ENCODE measurements at places on chromosomes 6 and 20.
A peak's percentile ranks its signal among the peaks of the same experiment; 100 is the strongest.

DNA sequence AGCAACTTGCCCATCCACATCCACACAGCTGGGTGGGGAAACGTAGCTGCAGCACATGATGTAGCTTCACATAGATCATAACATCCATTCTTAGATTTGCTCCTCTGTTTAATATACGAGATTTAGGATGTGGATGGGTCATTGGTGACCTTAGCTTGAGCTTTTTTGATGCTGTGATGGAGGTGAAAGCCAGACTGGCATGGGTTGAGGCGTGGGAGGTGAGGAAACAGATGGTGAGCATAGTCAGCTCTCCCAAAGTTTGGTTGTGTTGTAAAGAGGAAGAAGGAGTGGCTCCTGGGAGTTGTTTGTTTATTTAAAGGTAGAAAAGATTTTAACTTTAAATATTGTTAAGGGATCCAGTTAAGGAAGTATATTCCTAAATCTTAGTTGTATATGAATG is 5.3 kb downstream of the ARFGEF2 start:
- DNase-seq = no peak

GRCh38 chr6:137728386-137729349 is 138.4 kb upstream of the TNFAIP3 start:
- no peak for DNase-seq

DNA sequence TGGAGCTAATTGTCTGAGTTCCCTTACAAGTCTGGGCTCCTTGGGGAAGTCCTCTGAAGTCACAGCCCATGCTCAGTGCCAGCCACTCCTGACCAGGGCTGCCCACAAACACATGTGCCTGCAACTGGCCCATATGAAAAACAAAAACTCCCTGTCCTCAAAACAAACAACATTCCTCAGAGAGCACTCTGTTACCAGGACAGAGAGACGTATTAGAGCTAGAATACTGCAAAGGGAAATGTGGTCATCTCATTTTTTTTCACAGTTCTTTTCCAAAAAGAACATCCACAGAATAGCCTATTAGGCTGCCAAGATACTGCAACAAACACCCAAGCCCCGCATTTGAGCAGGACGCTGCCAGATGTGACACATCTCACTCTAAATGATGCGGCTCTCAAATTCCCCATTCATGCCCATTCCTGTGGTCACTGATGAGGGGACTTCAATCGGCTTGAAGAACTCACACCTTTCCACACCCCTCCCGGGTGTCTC is 71.1 kb downstream of the SLC22A23 start:
- DNase-seq = no peak

DNA sequence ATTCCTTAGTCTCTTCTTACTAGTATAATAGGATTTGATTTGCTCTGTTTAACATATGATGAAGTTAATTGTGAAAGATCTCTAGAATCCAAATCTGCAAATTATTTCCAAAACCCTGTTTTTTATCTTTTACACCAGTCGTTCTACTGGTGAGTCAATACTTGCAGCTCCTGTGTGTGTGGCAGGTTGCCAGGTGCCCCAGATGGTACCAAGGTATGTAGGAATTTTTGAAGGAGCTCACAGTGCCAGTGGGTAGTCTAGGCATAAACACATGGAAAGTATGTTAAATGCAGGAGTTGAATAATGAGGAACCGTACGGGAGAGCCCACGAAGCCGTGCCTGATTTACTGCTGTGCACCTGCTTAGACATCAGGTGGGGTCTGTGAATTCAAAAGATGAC is 192.2 kb downstream of the FARS2 start:
- peak; percentile 48 for DNase-seq

DNA sequence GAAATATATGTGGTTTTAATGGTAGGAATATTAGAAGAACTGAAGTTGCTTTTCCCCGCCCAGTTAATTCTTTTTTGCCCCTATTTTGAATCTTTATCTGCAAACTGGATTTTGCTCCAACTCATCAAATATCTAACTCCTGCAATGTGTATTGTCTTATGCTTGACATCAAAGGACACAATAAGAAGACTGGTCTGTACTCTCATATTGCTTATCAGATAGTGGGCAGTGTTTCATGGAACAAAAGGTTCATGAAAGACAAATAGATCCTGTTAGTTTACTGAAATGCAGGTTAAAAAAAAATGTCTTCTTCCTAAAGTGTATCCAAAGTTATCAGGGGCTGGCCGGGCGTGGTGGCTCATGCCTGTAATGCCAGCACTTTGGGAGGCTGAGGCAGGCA is 27.7 kb upstream of the GTF3C6 start:
- no peak for DNase-seq

DNA sequence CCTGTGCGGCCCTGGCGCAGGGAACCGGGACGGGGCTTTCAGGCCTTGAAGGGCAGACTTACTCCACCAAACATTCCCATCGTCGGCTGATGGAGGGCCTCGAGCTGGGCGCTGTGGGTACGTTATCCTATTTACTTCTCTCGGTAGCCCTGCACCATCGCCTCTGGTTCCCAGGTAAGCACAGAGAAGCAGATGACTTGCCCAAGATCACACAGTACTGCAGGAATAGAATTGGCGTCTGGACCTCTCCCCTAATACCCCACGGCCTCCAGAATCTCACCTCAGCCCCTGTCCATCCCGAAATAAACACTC is 46.4 kb downstream of the PDYN start:
- no peak for DNase-seq

DNA sequence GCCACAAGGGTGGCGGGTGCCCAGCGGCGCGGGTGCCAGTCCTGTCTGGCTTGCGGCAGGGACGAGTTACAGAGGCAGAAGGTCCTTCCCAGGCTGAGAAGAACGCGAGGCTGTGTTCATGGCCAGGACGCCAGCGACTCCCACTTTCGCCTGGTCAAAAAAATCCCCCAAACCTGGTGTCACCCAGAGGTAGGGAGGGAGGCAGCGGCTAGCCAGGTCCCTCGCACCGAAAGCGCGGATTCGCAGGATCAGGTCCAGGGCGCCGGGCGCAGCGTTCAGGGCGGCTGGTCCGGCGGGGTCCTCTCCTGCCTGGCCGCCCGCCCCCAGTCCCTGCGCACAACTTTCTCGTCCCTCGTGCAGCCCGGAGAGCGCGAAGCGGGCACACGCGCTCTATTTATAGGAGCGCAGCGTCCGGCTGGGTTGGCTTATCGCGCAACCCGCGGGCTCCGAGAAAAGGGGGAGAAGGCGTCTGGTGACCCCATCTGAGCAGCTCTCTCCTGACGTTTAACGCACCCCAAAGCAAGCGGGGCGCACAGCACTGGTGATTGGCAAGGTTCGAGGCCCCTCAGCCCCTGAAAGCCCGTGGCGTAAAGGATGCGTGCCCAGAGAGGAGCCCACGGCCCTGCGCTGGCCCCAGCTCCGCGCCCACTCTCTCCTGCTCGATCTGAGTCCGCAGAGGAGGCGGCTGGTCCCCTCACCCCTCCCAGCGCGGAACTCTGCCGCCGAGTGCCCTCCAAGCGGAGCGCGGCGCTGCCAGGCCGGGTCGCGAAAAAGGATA is 519 bp downstream of the CBLN4 start:
- DNase-seq = no peak

- DNase-seq = no peak
These were observed 29.9 kb downstream of the FBXO5 start for GRCh38 chr6:152952866-152953509.

GRCh38 chr6:100296810-100297544 is 167.7 kb downstream of the SIM1 start:
- no peak for DNase-seq

Data from hematopoietic multipotent progenitor cell treated with erythropoietin and hydrocortisone succinate and interleukin-3 and kit ligand, for 15 days (in vitro differentiated cells).